ENCODE measurements at places on chromosomes 11 and 22. TPM values are rescaled to one million over a fixed set of nuclear protein-coding genes. Genes with fewer than 3 reads are reported as not detected.

DEUP1 gene
- total RNA-seq = not detected

NOX4 gene
- not detected for total RNA-seq

OR8K3 gene
- total RNA-seq = not detected

SEPTIN5 gene
- 20.9 TPM for total RNA-seq

ELF5 gene
- total RNA-seq = not detected

AMPD3 gene
- 20.1 TPM for total RNA-seq

OR4A16 gene
- not detected for total RNA-seq

GRIK4 gene
- total RNA-seq = 0.21 TPM

CDKN1C gene
- total RNA-seq = 12.2 TPM

Measured in mononuclear cell (primary cell).